Activated CD8-positive, alpha-beta memory T cell treated with anti-CD3 and anti-CD28 coated beads, Interleukin-2, amount 10 ng/mL, durations not matched to agents 7 days and 5 days (primary cell): ENCODE measurements at places on chromosomes 3 and 15. TPM values are rescaled to one million over a fixed set of nuclear protein-coding genes. Genes with fewer than 3 reads are reported as not detected.

DNA sequence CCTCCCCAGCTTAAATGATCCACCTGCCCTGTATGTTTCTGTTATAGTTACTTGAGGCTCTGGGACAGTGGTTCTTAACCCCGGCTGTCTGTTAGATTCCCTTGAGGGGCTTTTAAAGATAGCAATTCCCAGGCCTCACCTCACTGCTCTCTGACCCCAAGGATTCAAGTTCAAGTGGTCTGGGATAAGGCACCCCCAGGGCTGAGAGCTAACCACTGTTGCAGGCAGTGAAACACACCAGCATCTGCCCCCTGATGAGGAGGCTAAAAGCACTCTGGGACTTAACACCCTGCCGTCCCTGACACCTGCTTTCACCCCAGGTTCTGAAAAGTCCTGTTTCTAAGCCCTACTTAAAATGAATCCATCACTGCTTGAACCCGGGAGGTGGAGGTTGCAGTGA lies 103.7 kb downstream of the LRRK1 start:
- no peak overlapping the region for H3K4me3 ChIP-seq
- peaks cover 2% of the 10 kb centered on the region for H3K27me3 ChIP-seq
- peak; percentile 21 for DNase-seq

DNA sequence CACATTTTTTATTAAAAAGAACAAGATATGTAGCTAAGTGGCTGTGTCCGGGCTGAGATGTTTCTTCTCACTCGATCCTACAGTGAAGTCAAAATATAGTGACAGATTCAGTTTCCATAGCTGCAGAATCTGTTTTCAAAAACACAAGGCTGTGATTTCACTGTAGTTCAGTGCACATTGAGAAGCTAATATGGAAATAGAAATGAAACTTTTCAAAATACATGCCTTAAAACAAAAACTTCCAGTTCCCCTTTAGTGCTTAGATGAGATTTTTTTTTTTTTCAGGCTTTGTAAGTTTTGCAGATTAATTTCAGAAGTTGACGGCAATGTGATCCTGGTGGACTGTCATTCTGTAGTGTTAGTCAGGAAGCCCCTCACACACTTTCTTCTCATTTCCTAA lies 23.8 kb upstream of the TRAK1 start:
- H3K27ac ChIP-seq: no peak overlapping the region
- H3K4me3 ChIP-seq: no peak overlapping the region
- no peaks in the 10 kb centered on the region for H3K27me3 ChIP-seq

DNA sequence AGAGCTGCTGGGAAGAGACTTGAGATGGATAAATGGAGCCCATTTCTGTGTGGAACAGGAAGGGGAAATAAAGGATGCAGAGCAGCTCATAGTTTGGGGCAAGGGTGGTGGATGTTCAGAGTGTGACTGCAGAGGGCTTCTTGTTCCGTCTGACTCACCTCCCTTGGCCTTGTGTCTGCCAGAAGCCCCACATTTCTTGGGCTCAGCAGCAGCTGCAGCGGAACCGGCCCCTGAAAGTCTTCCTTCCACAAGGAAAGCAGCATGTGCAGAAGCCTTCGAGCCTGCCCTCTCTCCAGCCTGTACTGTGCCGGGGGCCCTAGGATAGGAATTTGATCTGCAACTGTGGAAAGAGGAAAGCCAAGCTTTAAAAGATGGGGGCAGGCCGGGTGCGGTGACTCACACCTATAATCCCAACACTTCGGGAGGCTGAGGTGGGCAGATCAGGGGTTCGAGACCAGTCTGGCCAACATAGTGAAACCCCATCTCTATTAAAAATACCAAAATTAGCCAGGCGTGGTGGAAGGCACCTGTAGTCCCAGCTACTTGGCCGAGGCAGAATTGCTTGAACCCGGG lies 11.5 kb downstream of the CDAN1 start:
- peak overlapping the region; percentile 21 for H3K27ac ChIP-seq
- H3K4me1 ChIP-seq: no peaks in the 10 kb centered on the region
- H3K4me3 ChIP-seq: no peak overlapping the region
- DNase-seq: no peak
- H3K36me3 ChIP-seq: peaks cover 26% of the 10 kb centered on the region

The ATP13A4 gene
- total RNA-seq: 3.7 TPM

GRCh38 chr3:23263796-23264195 lies 60.7 kb downstream of the UBE2E2 start:
- no peaks in the 10 kb centered on the region for H3K27me3 ChIP-seq
- no peaks in the 10 kb centered on the region for H3K4me1 ChIP-seq
- H3K27ac ChIP-seq: no peak overlapping the region
- H3K4me3 ChIP-seq: no peak overlapping the region
- no peaks in the 10 kb centered on the region for H3K36me3 ChIP-seq

DNA sequence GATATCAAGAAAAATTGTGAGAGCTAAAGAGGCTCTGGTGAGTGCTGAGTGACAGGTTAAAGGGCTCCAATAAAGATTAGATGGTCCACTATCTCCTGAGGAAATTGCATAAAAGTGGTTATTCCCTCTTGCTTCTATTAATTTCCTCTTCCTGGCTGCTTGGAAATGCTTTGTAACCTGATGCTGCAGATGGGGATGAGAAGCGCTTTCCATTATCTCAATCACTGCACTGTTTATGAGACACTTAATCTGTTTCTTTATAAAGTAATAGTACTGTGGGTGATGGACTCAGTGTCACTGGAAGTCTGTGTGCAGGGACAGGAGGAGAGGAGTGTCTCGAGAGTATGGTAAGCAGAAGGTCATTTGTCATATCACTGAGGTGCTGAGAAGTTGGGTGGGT lies 305.3 kb downstream of the EPHB1 start:
- no peak for DNase-seq
- no peaks in the 10 kb centered on the region for H3K4me1 ChIP-seq
- no peak overlapping the region for H3K27ac ChIP-seq
- H3K27me3 ChIP-seq: no peaks in the 10 kb centered on the region
- H3K36me3 ChIP-seq: no peaks in the 10 kb centered on the region

The CACNA1D gene
- 1.5 TPM for total RNA-seq

- peaks cover 30% of the 10 kb centered on the region for H3K36me3 ChIP-seq
- H3K27ac ChIP-seq: peak overlapping the region; percentile 42
- no peak overlapping the region for H3K4me3 ChIP-seq
- H3K27me3 ChIP-seq: no peaks in the 10 kb centered on the region
- DNase-seq: no peak
Measured at GRCh38 chr3:197782230-197782629, 8.8 kb upstream of the LRCH3 start.

The CPLX3 gene
- total RNA-seq: not detected

DNA sequence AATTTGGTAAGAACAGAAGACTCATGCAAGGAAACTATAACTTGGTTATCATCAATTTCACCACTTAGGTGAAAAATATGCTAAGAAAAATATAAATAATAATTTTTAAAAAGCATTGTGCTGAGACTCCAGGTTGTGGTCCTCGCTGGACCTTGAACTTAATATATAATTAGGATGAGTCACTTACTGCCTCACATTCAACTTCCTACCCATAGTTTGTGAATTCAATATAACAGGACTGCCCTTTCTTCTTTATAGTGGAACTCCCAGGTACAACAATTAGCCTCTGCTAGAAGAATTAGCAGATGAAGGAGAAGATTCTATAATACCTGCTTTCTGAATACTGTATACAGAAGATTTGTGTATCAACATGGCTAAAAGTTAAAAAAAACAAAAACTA lies 149.1 kb upstream of the SPRED1 start:
- no peaks in the 10 kb centered on the region for H3K4me1 ChIP-seq
- no peak for DNase-seq
- H3K27me3 ChIP-seq: peaks cover 17% of the 10 kb centered on the region
- no peaks in the 10 kb centered on the region for H3K36me3 ChIP-seq

- H3K36me3 ChIP-seq: no peaks in the 10 kb centered on the region
- no peak overlapping the region for H3K27ac ChIP-seq
- H3K4me1 ChIP-seq: no peaks in the 10 kb centered on the region
- no peak overlapping the region for H3K4me3 ChIP-seq
- no peak for DNase-seq
Measured at GRCh38 chr15:82880704-82881103, 71.3 kb downstream of the WHAMM start.

The SLC38A3 gene
- not detected for total RNA-seq

The BCHE gene
- not detected for total RNA-seq

DNA sequence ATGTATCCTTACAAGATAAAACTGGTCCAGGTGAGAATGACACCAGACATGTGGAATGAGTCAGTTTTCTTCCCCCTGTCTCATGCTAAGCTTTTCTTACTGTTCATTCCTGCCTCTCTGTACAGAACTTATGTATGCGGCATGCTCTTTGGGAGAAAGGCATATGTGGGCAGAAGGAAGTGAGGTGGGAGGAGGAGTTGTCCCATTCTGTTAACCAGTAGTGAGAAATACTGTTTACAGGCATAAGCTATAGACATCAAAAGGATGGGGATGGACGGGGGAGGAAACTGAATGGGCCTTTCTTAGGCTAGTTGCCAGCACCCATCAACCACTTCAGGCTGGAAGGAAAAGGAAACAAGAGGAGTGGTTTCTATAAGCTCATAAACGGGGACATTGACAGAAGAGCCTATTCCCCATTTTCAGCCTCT lies 143.6 kb upstream of the BHLHE40 start:
- H3K27ac ChIP-seq: peak overlapping the region; percentile 97
- H3K4me3 ChIP-seq: peak overlapping the region; percentile 71
- peaks cover 63% of the 10 kb centered on the region for H3K36me3 ChIP-seq

DNA sequence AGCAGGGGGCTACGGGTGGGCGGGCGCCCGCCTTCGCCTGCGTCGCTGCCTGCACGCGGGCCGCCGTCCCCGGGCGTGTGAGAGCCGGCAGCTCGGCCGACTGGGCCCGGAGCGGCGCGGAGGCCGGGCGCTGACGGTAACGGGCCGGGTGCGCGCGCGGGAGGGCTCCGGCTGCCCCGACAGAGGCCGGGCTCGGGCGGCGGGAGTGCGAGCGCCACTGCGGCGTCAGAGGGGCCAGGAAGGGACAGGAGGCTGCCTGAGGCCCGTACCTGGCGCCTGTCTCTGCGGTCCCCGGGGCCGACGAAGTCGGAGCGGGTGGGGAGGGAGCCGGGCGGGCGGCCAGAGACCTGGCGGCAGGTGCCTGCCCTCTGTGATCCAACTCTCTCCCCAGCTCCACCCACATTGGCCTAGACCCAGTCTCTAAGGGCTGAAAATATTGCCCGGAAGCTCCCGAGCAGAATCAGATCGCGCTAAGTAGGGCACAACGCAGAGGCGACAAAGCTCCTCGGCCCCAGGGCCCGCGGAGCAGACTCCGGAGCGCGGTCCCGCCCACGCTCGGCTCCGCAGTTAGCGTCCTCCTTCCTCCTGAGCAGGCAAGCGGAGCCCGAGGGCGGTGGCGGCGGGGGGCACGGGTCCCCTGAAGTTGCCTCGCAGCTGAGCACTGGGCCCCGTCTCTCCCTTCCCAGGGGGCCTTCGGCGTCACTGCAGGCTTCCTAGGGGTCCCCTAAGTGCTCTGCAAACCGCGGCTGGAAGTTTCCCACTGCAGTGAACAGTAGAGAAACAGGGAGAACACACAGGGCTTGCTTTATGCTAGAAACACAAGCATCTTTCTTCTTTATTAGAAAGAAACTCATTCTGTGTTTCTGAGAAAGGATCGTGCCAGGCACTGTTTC lies at the start of gene MAN2A2:
Gene MAN2A2 (plus strand): TSS at position 463 of the 893 bp plus-strand sequence. CDS start 906 bp downstream, outside the sequence.
- peaks cover 35% of the 10 kb centered on the region for H3K36me3 ChIP-seq
- peak within 1 kb of the TSS; percentile 87 for H3K4me3 ChIP-seq
- no peaks in the 10 kb centered on the region for H3K27me3 ChIP-seq
- H3K4me1 ChIP-seq: peaks cover 39% of the 10 kb centered on the region
- peak; percentile 82 for DNase-seq

The PSTPIP1 gene
- total RNA-seq: 255 TPM

- peaks cover 27% of the 10 kb centered on the region for H3K27me3 ChIP-seq
- DNase-seq: peak; percentile 80
- H3K27ac ChIP-seq: peak overlapping the region; percentile 7
- H3K4me1 ChIP-seq: peaks cover 24% of the 10 kb centered on the region
- peak overlapping the region; percentile 44 for H3K4me3 ChIP-seq
Measured at GRCh38 chr15:93152360-93152759, 63.3 kb upstream of the RGMA start.

GRCh38 chr3:119236756-119237155 lies 3.9 kb downstream of the B4GALT4 start:
- no peak for DNase-seq
- H3K4me1 ChIP-seq: peaks cover 56% of the 10 kb centered on the region
- no peaks in the 10 kb centered on the region for H3K27me3 ChIP-seq
- H3K4me3 ChIP-seq: no peak overlapping the region
- no peak overlapping the region for H3K27ac ChIP-seq

The PXYLP1 gene
- total RNA-seq: 18.4 TPM
